Choroid plexus epithelial cell (primary cell): ENCODE measurements at places on chromosomes 3 and 15.
A peak's percentile ranks its signal among the peaks of the same experiment; 100 is the strongest.

GRCh38 chr3:159892801-159893200, 95.8 kb upstream of the IL12A start:
- DNase-seq, result no peak

- no peak for DNase-seq
These were observed 97.7 kb downstream of the CHST2 start for GRCh38 chr3:143217283-143217682.

DNA sequence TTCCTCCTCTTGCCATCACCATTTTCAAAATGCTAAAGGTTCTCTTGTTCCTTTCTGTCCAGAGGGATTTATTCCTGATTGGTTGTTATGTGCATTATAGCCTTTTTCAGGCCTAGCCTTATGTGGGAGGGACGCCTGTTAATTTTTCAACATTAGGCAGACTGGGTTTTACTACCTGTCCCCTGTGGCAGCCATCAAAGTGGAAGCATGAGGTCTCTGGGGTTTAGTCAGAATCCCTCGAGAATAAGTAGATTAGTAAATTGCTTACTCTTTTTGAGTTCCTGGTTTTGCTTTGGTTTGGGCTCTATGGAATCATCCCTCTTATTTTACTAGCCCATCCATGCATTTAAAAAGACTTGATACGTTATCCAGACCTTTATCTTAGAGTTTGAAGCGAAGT, 32.4 kb downstream of the PAK2 start:
- no peak for DNase-seq

DNA sequence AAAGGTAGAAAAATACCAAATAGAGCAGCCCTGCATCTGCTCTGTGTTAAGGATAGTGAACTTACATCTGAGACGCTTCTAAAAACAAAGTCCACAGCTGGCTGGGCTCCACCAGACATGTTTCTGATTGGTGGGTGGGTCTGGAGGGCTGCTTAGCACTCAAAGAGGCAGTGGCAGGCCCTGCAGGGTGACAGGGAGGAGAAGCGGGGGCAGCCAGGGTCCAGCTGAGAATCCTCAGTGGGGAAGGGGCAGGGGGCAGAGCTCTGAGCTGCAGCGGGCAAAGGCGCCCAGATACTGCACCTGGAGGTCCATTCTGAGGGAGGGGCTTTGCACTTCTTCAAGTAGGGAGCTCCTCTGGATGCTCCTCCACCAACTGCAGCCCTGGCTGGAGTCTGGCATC, 28.1 kb downstream of the PRR23E start:
- no peak for DNase-seq

DNA sequence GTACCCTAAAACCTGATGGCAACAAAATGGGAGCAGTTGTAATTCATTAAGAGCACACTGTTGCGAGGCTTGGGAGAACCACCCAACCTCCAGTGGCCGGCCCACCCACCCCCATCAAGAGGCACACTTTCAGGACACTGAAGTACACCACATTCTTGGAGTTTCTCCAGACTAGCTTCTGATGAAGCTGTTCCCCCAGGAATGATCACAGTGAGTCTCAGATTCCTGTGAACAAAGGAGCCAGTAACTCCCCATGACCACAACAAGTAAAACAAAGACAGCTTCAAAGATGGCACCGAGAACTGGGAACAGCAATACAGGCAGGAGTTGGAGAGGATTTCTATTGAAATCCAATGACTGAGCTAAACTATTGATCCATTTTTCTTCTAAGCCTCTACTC, 126.0 kb downstream of the ST8SIA2 start:
- DNase-seq, result peak; percentile 18

GRCh38 chr3:107969994-107970819, 120.6 kb downstream of the CD47 start:
- DNase-seq, result peak; percentile 77

DNA sequence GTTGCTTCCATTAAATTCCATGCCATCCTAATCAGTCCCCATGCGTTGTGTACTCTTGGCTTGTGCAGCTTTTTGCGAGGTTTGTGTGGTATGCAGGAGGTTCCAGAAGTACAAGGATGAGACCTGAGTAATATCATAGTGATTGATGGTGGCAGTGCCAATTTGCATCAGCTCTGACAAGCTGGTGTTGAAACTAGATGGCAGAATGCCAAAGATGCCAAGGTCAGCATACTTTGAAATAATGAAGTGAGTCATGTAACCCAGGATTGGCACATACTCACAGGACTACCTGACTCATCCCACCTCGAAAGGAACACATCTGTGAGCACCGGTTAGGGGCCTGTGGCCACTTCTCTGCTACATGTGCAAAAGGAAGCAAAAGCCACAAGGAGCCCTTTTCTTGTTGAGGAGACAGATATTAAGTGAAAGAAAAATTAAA, 14.3 kb downstream of the KAT2B start:
- peak; percentile 74 for DNase-seq

GRCh38 chr3:158771577-158771976, 30.3 kb upstream of the MFSD1 start:
- no peak for DNase-seq

DNA sequence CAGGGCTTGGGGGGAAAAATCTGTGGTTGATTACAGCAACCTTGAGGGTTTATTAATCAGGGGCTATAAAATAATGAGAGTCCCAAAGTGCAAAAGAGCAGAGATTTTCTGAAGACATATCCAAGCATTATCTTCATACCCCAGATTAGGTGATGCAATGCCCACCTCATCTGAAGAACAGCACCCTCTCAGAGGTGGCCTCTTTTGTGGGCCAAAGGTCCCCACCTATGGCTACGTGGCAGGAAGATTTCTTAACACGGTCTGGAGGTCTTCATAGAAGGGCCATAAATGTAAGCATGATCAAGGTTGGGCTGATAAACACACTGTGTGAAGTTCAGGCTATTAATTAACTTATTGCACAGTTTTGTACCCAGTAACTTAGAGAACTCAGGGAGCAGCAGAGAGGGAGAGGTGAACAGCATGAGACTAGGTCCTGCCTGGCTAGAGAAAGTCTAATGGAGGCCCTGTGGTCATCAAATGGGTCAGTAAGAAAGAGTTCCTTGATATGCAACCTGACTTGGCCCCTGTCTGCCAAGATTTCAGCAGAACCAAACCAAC, 29.6 kb upstream of the RBP2 start:
- DNase-seq, result no peak
